Skeletal muscle cell (primary cell): ENCODE measurements at places on chromosomes 2 and 18.

GRCh38 chr2:197576631-197577030 is 60.8 kb downstream of the MOB4 start:
- peak; percentile 77 for DNase-seq

DNA sequence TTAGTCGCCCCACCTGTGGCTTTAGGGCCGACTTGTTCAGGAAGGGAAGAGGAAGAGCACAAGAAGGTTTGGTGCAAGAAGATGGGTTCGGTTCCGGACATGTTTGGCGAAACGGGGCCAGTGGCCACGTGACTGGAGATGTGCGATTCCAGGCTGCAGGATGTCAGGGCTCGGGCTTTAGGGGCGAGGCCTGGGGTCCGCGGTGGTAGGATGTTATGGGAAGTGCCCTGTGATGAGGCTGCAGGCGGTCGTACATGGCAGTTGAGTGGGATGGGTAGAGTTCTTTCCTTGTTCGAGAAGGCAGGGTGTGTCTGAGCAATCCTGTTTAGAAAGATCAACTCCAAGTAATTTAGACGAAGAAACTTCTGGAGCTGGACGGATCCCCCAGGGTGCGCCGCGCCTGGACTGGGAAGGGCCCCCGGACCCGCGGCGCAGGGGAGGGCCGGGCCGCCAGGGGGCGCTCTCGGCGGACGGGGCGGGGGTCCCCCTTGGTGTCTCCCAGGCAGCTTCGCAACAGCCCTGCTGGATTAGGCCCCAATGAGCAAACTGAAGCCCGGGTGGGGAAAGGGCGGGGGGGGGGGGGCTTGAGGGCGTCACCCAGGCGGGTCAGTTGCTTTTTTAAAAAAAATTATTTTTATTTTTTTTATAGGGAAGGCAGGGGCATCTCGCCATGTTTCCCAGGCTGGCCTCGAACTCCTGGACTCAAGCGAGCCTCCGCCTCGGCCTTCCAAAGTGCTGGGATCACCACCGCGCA is 17.2 kb upstream of the SDC1 start:
- DNase-seq = no peak

DNA sequence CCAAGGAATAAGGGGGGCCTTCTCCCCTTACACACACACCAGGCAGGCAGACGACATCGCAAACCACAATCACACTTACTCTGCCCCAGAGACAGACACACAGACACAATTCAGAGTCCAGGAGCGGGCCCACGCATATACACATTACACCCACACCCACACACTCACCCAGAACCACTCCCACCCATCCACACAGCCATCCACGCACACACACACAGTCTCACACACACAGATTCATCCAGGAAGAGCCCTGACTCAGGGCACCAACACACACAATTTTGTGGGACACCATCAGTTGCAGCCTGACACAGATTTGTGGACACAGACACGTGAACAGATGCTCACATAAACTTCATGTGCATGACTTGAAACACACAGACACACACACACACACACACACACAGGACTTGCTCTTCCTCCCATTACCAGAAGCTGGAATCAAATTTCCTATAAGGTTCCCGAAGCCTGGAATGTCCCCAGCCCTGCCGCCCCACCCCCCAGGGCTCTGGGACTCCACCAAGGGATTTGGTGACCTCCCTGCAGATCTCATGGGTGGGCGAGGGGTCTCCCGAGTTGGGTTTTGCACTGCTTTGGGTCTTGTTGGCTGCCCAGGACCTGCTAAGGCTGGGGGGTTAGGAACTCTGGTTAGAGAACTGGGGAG is 23.5 kb downstream of the TNS1 start:
- DNase-seq = no peak

DNA sequence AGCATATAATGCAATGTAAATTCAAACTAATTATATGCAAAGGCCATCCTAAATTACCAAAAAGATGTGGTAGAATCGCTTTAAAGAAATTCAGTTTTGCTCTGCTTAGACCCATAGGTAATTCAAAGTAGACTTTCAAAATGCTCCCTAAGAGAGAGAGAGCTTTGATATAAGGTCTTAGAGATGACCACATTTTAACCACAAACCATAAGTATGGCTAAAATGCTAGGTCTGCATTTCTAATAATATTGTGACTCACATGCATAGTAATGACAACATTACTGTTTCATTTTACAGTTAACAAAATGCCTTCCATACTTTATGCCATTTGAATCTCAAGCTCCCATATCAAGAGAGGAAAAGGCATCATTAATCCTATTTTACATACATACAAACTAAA is 144.5 kb downstream of the RAD51AP2 start:
- peak; percentile 16 for DNase-seq

DNA sequence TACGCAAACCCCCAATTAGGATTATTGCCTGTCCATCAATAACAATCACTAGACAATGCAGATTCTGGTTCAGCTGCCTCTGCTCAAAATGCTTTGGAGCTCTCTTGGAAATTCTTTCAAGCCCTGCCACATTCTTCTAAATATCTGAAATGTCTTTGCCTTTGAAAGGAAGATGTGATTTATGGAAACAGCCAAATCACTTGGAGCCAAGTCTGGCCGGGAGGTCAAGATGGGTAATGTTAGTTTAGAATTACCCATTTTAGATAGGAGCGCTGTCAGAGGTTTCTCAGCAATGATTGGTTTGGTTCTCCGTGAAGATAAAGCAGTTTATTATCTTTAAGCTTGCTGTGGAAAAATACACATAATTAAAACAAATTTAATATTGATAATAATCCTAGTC is 306.7 kb downstream of the SETBP1 start:
- no peak for DNase-seq

DNA sequence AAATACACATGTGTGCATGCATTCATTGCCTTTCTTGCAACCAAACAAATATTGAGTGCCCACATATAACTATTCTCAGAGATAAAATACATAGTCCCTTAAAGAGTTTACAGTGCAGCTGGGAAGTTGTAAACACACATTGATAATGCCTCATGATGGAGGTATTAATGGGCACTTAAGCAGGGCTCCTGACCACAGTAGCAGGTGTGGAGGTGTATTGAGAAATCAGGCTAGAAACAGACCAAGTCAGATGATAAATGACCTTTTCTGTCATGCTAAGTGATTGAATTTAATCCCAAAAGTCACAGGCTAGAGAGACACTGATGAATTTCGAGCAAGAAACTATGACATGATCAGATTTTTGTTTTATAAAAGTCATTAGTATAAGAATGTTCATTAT is 157.7 kb downstream of the ZNF385B start:
- DNase-seq = no peak

DNA sequence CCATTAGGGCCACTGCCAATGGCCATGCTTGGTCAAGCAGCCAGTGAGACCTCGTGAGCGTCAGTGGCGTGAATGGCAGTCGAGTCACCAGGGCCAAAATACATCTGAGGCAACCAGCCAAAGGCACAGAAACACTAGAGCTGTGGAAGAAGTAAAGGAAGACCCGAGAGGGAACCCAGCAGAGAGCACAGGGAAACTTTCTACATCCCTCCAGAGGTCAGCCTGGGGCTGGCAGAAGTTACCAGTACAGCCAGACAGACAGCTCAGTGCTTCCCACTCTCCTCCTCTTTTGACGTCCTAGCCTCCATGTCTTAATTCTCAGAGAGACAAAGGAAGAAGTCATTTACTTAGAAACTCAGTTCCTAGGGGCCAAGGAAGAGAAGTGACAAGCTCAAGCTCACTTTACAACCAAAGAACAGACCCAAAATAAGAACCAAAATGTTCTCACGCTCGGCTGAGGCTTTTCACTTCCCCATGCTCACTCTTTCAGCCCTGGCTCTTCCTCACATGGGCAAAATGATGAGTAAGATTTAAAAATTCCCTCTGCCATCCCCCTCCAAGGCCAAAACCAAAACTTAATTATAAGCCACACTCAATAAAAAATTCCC is 8.7 kb downstream of the CYRIA start:
- DNase-seq = no peak

DNA sequence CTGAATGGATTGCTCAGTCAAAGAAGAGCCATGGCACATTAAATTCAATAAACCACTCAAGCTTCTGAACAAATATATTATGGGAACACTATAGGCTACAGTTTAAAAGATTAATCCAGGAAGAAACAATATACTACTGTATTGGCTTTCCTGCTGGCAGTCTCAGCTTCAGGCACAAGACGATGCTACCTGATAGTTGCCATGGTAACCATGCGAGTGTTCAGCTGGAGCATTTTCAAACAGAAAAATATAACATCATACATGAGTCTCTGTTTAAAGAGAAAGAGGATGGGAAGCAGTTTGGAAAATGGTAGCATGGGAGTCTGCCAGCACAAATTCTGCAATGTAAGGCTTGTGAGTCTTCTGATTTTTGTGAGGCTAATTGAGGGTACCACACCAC is 65.9 kb upstream of the CPO start:
- no peak for DNase-seq

GRCh38 chr2:66233981-66234380 is 200.9 kb upstream of the MEIS1 start:
- DNase-seq = no peak

- no peak for DNase-seq
Measured at GRCh38 chr2:241935774-241936173, 66.2 kb downstream of the RTP5 start.

DNA sequence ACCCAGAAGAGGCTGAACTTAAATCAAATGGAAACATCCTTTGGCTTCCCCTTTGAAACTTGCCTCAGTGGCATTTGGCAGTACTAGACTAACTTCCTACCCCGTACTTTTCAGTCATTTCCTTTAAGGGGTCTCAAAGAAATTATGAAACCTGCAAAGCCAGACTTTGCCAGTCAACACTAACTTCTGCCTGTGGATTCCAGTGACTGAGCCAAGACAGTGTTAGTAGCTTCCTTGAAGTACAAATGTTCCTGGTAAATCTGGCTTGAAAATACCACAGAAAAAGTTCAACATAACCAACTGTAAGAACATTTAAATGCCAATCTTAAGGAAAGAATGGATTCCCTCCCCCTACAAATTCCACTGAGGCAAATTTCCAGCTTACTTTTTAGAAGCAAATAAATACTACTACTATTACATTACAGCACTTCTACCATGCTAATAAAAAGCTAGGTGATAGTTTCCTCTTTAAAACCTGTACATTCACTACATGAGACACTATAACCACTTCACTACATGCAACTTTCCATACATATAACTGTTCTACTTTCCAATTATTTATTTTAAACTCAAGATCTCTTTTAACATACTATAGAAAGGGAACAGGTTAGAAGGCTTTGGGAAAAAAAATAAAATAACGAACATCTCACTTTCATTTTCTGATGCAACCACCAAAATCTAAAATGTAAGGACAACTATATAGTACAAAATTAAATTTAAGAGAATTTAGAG is 2.4 kb downstream of the PELI1 start:
- no peak for DNase-seq

DNA sequence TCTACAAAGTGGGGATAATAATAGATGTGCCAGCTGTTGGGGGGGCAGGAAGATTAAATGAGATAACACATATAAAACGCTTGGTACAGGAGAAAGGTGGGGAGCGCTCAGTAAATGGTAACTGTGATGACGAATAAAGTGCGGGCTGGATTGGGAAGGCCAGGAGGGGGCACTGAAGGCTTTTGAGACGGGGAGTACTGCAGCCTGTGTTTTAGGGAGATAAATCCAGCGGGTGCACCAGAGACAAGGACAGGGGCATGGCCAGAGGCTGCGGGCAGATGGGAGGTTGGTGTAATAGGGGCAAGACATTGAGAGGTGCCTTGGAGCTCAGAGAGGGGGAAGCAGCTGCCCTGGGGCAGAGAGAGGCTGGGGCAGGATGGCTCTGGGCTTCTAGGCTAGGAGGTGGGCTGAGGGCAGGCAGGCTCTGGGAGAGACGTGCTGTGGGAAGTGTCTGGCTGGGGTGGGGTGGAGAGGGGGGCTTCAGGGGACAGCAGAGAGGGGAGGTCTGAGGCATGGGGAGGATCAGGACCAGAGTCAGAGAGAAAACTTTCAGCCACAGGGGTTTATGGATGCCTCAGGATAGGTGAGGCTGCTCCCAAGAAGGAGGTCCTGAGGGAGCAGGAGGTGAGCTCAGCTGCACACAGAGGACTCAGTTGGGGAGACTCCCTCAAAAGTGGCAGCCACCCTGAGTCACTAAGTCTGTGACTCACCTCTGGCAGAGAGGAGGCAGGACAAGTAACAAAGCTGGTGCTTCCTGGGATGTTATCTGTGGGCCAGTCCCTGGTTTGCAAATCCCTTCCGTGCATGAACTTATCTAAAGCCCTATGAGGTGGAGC is 18.8 kb downstream of the TEX44 start:
- no peak for DNase-seq

DNA sequence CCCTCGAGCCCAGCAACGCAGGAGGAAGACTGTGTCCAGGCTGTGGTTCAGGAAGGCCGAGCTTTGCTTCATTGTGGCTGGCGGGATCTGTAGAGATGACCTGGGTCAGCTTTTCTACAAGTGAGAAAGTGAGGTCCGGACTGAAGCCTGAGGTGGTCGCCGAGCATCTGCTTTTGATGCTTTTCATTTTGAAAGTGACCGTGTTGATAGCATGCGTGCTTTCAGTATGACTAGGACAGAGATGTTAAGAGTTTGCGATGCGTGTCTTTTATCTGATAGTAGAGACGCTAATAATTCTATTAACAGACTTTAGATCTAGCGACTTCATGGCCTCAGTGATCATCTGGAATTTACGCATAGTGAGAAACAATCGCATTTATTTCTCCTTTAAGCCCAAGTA is 28.1 kb downstream of the CTDP1 start:
- DNase-seq = no peak

GRCh38 chr2:241150660-241151530 is 628 bp downstream of the PPP1R7 start:
- no peak for DNase-seq

GRCh38 chr2:55604027-55604565 is 13.3 kb downstream of the PPP4R3B start:
- DNase-seq = no peak

- no peak for DNase-seq
Measured at GRCh38 chr2:224893848-224894247, 148.4 kb downstream of the DOCK10 start.

DNA sequence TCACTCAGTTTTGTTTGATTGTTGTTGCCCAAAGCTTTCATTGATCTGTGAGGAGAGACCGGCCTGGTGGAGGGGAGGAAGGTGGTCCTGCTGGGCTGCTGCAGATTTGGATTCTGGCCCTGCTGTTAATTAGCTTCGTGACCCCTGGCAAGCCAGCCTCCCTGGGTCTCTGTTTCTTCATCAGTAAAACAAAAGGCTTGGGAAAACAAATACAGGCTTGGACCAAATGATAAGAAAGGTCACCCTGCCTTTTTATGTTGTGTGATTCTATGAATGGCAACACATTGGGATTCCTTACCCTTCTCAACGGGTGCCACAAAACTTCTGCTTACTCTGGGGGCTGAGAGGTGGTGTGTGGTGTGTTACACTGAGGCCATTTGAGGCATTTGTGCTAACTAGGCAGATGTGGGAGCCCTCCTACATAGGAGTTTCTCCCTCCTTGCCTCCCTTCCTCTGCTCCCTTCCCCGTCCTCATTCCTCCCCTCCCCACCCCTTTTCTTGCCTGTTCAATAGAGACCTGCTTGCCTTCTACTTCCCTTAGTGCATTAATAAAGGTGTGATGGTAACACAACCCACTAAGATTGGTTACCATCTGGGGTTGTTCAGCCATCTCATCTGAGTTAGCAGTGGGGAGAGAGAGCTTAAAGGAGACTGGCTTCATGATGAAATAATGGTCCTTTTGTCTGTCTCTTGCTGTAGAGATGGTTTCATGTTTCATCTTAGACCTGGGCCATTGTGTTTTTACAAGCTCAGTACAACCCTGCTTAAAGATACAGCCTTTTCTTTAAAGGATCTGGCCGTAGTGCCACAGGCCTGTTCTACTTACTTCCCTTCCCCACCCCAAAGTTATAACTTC is 96.2 kb downstream of the TANC1 start:
- DNase-seq = peak; percentile 42

- DNase-seq = no peak
Measured at GRCh38 chr2:113149553-113150257, 22.3 kb downstream of the IL1RN start.
